ENCODE measurements at places on chromosomes 1 and 21. TPM values are rescaled to one million over a fixed set of nuclear protein-coding genes. Genes with fewer than 3 reads are reported as not detected.

- no peaks in the 10 kb centered on the region for H3K36me3 ChIP-seq
- no peak overlapping the region for H3K27ac ChIP-seq
- H3K27me3 ChIP-seq, result no peaks in the 10 kb centered on the region
- H3K4me1 ChIP-seq, result no peaks in the 10 kb centered on the region
Observed at GRCh38 chr1:3460672-3461131, 6.2 kb downstream of the ARHGEF16 start.

The LCE1A gene
- total RNA-seq, result not detected

- peak overlapping the region; percentile 65 for H3K27ac ChIP-seq
- no peak for DNase-seq
- H3K4me3 ChIP-seq, result peak overlapping the region; percentile 90
- peaks cover 7% of the 10 kb centered on the region for H3K4me1 ChIP-seq
- no peaks in the 10 kb centered on the region for H3K36me3 ChIP-seq
Observed at GRCh38 chr1:169486281-169487051, 722 bp upstream of the SLC19A2 start.

GRCh38 chr1:208528578-208529240 is 284.5 kb upstream of the PLXNA2 start:
- no peak for DNase-seq
- no peak overlapping the region for H3K27ac ChIP-seq
- no peak overlapping the region for H3K4me3 ChIP-seq
- no peaks in the 10 kb centered on the region for H3K4me1 ChIP-seq
- no peaks in the 10 kb centered on the region for H3K27me3 ChIP-seq

DNA sequence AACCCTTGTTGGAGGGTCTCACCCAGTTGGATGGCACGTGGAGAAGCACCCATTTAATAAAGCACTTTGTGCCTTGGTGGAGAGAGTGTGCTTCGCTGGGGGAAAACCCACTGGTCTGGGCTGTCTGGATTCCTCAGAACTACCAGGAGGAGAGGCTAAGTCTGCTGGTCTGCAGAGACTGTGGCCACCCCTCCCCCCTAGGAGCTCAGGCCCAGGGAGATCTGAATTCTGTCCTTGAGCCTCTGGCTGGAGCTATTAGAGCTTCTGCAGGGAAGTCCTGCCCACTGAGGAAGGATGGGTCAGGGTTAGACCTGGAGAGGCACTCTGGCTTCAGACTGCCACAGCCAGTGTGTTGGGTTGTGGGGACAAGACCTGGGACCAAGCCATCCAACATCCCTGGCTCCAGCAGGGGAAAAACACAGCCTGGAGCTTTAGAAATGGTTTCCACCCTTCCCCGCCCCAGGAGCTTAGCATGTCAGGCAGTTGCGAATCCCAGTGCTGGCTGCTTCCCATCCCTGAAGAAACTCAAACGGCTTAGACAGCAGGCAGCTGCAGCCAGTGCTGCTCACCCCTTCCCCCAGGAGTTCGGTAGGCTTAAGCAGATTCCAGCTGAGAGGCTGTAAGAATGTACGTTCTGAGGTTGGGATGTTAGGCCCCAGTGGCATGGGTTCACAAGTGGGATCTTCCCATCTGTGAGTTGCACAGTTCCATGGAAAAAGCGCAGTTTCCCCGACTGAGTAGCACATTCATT is 288.3 kb downstream of the TGFB2 start:
- H3K27ac ChIP-seq, result no peak overlapping the region
- no peak overlapping the region for H3K4me3 ChIP-seq
- no peaks in the 10 kb centered on the region for H3K36me3 ChIP-seq
- no peaks in the 10 kb centered on the region for H3K4me1 ChIP-seq
- no peaks in the 10 kb centered on the region for H3K27me3 ChIP-seq

The ST3GAL3 gene
- 24.4 TPM for total RNA-seq

The ACTN2 gene
- total RNA-seq, result not detected

DNA sequence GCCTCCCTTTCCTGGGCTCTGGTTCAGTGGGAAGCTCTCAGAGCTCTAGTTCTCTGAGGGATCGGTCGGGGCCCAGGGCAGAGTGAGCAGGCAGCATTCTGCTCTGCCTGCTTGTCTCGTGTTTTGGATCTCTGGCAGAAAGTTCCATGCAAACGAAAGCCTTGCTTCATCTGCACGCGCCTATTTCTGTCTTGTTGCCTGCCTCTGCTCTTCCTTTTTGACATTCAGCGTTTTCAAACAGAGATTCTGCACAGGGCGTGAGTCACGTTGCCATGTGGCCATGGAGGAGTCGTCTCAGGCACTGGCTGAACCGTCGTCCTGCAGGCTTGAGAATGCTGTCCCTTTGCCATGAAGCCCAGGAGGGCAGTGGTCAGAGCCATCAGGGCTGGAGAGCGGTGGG is 20.3 kb downstream of the AJAP1 start:
- no peaks in the 10 kb centered on the region for H3K36me3 ChIP-seq
- no peaks in the 10 kb centered on the region for H3K4me1 ChIP-seq
- no peak for DNase-seq
- H3K27ac ChIP-seq, result no peak overlapping the region

The HMGCS2 gene
- total RNA-seq, result not detected

Data from T-cell (primary cell).